Stimulated activated CD8-positive, alpha-beta memory T cell treated with anti-CD3 and anti-CD28 coated beads, Interleukin-4, amount 100 ng/mL, for 48 hours (primary cell): ENCODE measurements at places on chromosomes 2 and 18.

GRCh38 chr18:48820483-48821250 lies 130.1 kb downstream of the SMAD7 start:
- peak; percentile 40 for DNase-seq

DNA sequence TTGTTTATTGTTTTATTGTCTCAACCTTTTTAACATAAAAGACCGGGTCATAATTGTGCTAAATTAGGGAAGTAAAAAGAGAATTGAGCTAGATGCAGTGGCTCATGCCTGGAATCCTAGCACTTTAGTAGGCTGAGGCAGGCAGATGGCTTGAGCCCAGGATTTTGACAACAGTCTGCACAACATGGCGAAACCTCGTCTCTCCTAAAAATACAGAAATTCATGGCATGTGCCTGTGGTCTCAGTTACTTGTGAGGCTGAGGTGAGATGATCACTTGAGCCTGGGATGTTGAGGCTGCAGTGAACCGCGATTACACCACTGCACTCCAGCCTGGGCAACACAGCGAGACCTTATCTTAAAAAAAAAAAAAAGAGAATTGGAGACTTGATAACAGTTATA lies 104.2 kb upstream of the TTC27 start:
- no peak for DNase-seq

DNA sequence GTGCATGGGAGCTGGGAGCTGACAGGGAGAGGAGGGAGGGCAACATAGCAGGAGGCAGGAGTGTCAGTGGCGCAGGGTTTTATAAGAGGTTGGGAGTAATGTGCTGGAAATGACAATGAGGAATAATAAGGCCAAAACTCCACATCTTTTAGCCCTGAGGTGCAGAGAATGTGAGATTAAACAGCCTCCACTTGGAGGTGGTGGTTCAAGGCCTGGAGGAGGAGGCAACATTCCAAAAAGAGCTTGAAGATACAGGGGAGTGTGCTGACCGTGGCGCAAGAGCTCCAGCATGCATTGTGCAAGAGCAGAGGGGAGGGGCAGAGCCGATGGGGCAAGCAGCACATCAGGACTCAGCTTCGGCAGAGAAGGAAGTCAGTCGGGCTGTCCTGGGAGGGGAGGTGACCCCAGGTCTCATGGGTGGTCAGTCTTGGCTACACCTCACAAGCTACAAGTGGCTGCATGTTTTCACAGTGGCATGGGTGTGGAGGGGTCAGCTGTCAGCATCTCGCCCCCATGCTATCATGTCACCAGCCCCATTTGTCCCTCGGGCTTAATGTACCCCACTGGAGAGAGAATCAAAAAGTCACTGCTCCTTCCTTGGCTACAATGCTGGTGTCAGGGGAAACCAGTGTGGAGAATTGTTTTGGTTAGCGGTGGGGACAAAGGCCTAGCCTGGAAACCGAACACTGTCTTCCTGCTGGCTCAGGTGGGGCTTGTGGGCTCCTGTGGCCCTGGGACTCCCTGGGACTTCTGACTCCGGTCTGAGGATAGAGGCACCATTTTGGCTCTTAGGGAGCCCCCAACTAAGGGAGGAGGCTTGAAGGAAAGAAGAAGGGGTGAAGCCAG lies 208.0 kb downstream of the ZFP36L2 start:
- no peak for DNase-seq

DNA sequence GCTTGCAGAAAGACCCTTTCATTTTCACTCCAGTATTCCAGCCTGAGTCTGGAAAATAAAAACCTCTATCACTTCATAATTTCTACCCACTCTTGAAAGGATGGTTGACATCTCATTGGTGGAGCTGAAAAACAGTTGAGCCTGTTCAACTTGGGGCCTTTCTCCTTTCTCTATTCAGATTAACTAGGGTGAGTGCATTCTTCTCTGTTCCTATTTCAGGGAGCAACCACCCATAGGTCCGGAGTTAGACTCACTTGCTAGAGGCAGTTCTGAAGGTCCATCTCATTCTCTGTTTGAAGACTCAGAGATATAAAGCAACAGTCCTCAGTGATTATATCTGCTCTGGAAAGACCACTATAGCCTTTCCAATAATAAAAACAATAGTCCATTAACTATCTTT lies 167.9 kb upstream of the SPOPL start:
- no peak for DNase-seq

DNA sequence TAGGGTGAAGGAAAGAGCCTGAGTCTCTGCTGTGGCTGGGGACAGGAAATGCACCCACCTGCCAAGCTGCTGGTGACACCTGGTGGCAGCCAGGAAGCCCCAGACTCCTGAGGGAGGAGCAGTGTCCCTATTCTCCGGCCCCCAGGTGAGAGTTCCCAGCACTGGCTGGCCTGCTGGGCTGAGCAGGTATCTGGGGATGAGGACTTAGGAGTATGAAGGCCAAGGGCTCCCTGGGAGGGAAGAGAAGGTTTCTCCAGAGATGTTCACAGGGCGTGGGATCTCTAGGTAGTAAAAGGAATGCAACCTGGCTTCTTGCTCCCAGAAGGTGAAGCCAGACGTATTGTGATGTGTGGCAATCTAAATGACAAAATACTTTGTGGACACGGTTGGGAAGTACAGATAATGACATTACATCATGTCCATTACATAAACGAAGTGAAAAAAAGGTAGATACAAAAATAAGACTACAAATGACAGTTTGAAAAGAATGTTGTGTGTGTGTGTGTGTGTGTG lies 75.8 kb upstream of the SLC1A4 start:
- no peak for DNase-seq

DNA sequence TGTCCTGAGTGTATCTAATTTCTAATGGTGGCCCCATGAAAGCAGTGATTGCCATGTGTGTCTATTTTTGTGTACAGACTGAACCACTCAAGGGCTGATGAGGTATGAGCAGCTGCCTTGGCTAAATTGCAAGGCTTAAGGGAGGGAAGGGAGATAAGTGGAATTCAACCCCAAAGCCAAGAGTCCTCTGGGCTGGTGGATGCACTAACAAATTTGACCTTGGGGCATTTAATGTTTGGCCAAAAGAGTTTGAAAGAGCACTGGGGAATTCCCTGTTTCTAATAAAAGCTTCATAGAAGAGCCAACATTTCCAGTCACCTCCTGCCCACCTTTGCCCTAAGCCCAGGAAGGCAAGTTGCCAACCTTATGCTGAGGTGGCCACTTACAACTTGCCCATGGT lies 172.1 kb downstream of the SETBP1 start:
- no peak for DNase-seq

GRCh38 chr2:229714080-229714735 lies at the start of gene DNER:
Gene DNER (minus strand): TSS chr2:229714555. CDS start chr2:229714423, 132 bp downstream.
- DNase-seq = peak; percentile 62

GRCh38 chr2:72778410-72778809 lies 47.4 kb downstream of the EXOC6B start:
- DNase-seq = no peak

DNA sequence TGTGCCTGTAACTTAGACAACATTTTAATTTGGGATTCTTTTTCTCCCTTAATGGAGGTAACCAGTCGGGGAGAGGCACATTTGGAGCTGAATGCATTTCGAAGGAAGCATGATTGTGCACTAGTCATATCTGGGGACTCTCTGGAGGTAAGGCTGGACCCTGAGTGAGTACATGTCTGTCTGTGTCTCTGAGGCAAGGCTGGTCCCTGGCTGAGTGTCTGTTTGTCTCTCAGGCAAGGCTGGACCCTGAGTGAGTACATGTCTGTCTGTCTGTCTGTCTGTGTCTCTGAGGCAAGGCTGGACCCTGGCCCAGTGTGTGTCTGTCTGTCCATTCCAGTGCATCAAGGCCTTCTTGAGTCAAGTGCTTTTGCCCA lies 51.5 kb upstream of the NFATC1 start:
- DNase-seq = no peak

GRCh38 chr2:182887093-182887492 lies 20.7 kb upstream of the FRZB start:
- no peak for DNase-seq

- no peak for DNase-seq
These were observed 106.4 kb downstream of the VAPA start for GRCh38 chr18:10020171-10020570.

DNA sequence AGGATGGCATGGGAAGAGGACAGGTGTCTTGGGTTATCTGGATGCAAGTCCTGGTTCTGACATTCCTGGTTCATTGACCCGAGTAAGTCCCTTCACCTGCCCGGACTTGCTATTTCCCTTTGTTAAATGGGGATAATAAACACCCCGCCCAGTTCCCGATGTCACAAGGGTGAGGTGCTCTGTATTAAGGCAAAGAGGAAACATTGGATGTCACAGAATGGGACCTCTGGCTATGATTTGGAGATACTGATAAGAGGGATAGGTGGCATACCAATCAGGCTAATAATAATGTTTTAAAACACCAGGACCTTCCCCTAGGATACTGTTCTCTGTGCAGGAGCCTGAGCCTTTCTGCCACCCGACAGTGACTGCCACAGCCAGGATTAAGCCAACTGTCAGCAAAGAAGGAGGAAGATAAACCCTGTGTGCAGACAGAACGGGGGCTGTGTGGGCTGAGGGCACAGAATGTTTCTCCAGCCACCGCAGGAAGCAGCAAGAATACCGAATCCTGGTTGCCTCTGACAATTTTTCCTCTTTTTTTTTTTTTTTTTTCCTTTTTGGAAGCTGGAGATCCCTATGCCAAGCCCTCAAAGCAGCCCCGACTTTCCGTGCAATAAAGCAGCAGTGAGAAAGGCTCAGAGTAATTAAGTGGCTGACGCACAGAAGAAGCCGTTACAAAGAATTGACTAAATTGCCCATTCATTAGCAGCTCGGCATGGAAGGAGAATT lies 336.6 kb downstream of the SMAD2 start:
- DNase-seq = no peak

DNA sequence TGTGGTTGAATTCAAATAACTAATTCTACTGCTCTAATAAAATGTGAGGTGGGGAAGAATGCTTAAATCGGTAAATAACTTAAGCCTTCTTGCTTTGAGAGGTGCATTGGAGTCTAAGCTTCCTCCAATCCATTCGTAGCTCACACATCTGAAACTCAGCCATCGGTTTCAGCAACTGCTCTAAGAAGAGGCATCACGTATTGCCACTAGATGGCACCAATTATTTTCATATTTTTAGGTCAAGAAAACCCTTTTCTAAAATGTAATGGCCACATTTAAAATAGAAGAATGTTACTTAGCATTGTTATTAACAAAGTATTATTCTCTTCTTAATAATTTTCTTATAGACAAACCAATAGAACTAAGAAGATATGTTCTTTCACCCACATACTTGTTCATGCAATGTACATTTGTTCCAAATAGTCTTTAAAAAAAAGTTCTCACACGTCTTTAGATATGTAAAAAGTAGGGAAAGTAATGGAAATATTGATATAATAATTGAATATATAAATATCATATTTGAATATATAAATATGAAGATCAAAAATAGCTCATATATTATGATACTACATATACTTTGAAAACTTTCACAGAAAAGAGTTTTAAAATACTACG lies 229.8 kb downstream of the CCDC178 start:
- DNase-seq = no peak

- DNase-seq = no peak
These were observed 55.9 kb upstream of the NOL4 start for GRCh38 chr18:34280653-34281052.

DNA sequence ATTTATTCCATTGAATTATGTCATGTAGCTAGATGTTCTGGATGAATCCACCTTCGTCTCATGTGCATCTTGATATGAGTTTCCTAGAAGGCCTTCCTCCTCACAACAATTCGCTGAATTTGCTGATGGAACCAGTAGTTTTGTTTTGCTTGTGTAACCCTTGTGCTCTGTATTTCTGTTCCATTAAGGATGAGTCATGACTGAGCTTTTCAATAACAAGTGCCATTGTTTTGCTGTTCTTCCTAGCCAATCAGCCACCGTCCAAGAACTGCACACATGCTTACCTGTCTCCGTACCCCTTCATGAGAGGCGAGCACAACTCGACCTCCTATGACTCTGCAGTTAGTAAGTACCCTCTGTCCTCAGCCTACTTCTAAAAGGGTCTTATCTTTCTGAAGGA lies 2.3 kb downstream of the TMEM182 start:
- no peak for DNase-seq

GRCh38 chr18:22166069-22166950 lies 3.1 kb upstream of the GATA6 start:
- no peak for DNase-seq

DNA sequence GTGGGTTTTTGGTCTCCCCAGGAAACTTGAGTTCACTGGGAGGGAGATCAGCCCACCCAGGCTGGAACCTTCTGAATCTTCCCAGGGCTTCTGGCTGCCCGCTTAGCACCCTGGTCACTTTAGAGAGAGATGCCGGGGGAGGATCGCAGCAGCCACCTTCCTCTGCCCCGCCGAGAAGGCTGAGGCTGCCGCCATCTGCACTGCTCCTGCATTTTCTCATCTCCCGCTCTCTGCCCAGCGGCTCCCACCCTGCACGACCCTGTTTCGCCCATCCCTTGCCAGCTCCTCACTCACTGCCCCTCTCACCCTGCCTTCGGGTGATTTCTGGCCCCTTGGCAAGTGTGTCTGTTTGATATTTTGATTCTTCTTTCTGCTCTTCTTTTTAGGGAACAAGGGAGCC lies 82.6 kb upstream of the ATG16L1 start:
- no peak for DNase-seq

DNA sequence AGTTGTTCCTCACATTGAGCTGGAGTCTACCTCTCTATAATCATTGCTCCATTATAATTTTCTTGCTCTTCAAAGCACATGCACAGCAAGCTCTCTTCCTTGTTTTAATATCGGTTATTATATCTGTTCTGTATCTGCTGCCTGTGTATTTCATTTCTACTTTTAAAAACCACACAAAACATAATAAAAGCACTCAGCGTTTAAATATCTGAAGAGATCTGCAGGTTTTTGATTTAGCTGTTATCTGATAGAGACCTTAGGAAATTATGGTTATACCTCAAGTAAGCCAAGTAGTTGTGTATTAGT lies 49.0 kb downstream of the SERPINB7 start:
- no peak for DNase-seq
